ENCODE measurements at places on chromosomes 1 and 21. TPM values are rescaled to one million over a fixed set of nuclear protein-coding genes. Genes with fewer than 3 reads are reported as not detected.

The E2F2 gene
- 3.0 TPM for total RNA-seq

The RHOU gene
- total RNA-seq, result 14.1 TPM

The TRIM63 gene
- not detected for total RNA-seq

The GUCA2A gene
- total RNA-seq, result not detected

The SUMO3 gene
- 109 TPM for total RNA-seq

The PRELP gene
- total RNA-seq, result 0.23 TPM

The KIF14 gene
- 4.2 TPM for total RNA-seq

The MSH4 gene
- 1.6 TPM for total RNA-seq

Measured in diencephalon (tissue), 1 donor.